HCT116 (cell line): ENCODE measurements at places on chromosomes 6 and 20.

- DNase-seq: no peak
Observed at GRCh38 chr20:63738687-63739129, 868 bp upstream of the SLC2A4RG start.

- DNase-seq: no peak
Observed at GRCh38 chr6:93433592-93433991, 14.2 kb upstream of the EPHA7 start.

DNA sequence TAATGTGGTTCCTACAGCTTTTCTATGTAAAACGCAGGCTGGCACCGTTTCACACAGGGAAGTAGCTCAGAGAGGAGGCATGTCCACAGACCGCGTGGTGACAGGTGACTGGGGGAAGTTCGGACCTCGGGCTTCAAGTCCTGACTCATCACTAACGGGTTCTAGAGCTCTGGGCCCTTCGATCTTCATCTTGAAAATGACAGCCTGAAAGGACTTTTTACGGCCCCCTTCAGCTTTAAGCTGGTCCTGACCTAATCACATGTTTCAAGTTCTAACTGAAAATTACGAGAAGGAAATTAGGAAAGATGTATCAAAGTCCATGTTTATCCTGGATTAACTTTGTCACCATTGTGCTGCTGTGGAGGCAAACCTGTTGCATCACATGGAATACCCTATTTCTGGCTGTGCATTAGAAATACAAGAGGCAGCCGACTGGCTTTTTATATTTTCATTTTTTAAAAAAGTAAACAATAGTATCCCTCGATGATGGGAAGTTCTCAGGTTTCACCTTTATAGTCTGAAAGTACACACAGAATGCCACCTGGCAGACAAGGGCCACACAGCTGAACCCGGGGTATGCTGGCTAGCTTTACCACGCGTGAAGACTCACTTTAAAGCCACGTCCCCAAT, 2.0 kb downstream of the MAN1A1 start:
- no peak for DNase-seq

DNA sequence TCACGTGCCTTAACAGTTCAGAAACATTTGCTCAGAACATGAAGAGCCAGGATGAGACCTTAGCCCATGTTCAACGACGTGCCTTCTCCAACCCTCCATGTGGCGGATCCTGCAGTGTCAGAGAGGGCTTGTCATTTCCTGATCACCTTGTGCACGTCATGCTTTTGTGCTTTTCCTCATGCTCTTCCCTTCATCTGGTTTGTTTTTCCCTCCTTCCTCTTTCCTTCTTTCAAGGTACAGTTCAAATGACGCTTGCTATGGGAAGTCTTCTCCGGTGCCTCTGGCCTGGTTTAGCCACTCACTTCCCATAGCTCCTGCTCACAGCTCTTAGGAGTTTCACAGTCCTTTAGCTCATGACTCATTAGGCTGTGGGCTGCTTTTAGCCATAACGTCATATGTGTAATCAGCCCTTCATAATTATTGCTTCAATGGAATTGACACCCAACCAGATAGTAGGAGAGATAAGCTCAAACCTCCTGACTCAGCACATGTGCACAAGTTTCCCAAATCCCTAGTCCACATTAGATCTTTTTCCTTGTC, 102.7 kb upstream of the CNKSR3 start:
- DNase-seq: no peak

DNA sequence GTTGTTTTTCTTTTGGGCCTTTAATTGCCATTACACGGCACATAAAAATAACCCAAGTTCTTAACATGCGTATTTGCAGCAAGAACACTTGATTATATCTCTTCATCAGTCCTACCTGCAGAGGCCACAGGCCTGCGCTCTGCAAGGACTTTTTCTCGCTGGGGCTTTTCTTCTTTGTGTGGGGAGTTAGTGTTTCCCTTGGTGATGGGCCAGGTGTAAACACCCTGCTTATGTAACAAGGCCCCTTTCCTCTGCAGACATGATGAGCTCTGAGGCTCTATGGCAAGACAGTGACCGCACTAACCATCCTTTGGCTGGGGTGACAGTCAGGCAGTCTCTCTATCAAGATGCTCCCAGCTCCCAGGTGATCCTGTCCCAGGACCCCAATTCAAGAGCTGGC, 97.8 kb upstream of the PCSK2 start:
- no peak for DNase-seq

GRCh38 chr20:52923123-52923937, 48.8 kb upstream of the TSHZ2 start:
- DNase-seq: no peak

GRCh38 chr20:41225091-41225490, 87.7 kb downstream of the PLCG1 start:
- DNase-seq: no peak

DNA sequence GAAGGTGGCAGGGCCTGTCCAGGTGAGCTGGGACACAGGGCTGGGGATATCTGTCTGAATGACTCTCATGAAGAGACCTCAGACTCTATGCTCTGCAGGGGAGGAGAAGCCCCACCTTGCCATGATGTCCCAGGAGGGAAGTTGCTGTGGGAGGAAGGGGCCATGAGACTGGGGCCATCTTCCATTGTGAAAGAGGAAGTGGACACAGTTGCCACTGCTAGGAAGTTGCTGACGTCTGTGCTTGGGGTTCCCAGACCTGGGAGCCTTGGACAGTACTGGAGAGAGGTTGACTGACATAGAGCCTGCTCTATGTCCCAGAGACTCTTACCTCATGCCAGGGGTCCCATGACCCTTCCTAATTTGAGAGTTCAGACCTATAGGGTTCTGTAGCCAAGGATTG, 24.5 kb downstream of the SIRPB1 start:
- no peak for DNase-seq

DNA sequence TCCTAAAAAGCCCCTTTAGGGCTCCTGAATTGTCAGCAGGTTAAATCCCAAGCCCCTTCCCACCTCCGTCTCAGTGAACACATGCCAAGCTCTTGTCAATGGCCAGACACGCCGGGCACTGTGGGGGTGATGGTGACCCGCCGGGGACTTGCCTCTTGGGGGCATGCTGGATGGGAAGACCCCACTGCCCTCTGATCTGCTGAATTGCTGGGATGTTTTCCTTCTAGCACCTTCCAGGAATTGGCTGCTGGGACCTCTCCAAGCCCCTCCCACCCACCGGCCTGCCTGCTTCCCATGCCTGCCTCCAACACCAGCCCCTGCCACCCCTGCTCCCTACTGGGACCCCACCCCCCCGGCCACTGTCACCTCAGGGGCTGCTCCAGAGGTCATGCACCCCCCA, 345.9 kb downstream of the CDH4 start:
- DNase-seq: no peak

GRCh38 chr20:19915111-19915798, 101.9 kb upstream of the NAA20 start:
- no peak for DNase-seq
